ENCODE measurements at places on chromosomes 4 and X.

DNA sequence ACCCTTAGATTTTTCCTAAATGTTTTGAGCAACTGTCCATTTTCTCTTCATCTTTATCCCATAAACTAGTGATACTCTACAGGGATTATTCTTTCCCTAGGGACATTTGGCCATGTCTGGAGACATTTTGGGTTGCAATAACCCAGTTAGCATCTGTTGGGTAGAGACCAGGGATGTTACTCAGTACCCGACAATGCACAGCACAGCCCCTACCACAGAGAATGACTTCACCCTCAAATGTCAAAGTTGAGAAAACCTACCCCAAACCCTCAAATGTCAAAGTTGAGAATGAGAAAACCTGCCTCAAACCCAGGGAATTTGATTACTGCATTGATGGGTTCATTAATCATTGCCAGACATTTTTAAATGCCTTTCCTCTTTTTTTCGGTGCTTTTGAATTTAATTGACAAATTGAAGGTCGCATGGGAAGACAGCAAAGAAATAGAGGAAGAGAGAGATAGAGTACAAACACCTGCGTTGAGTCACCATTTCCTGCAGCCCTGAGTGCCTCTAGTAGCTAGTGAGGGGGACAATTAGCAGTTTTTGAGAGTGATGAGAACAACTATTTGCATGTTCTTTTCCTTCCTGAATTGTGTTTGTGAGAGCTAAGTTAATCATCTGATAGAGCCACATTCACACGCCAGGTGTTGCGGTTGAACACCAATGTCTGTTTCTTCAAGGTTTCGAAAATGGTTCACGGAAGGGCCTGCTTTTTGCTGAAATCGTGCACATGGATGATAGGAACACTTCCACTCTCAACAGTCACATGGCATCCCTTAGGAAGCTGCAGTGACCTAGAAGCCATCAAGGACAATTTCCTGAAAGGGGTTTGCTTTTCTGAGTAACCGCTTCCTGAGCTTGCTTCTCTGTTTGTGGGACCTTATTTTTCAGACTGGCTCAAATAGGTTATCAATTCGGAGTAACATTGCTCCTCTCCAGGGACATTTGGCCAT, 203.9 kb upstream of the VCX3A start:
- no peak for DNase-seq

DNA sequence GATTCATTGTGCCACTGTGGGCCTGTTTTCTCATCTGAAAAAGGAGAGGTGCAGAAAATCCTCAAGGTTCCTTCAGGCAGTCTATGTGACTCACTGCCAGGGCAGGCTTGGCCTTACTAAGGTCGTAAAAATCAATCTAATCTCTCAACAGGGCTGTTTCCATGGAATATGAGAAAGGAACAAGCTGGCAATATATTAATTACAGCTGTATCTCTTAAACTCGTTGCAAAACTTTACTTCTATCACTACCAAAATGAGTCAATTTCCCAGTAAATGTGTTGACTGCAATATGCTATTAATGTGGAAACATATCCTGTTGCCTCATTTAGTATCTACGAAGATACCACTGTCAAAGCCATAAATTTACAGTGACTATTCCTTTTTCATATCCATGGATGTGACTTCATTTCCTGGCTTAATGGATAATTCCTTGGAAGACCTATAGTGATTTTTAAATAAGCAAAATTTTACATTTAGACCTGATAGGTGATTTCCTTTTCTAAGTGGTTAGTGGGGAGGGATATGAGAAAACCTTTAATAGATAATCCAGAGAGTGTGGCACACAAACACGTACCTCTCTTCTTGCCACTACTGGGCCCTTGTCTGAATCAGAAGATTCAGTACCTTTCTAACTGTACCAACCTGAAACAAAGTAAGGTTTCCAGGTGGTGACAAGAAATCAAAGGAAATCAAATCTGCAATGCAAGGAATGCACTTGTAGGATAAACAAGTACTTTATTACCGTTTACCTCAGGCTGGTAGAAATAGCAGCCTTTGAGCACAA, 127.4 kb upstream of the FTHL17 start:
- peak; percentile 10 for DNase-seq

- no peak for DNase-seq
Observed at GRCh38 chrX:69807400-69807799, 191.5 kb downstream of the EDA start.

GRCh38 chr4:189815404-189816192, 125.1 kb upstream of the FRG1 start:
- DNase-seq = no peak

- no peak for DNase-seq
Observed at GRCh38 chrX:24658421-24658820, 11.3 kb upstream of the PCYT1B start.

- DNase-seq = peak; percentile 87
Observed at GRCh38 chrX:109840585-109840984, 107.5 kb upstream of the ACSL4 start.

All from stromal cell of bone marrow (primary cell).